ENCODE measurements at places on chromosomes 16 and 17.
A peak's percentile ranks its signal among the peaks of the same experiment; 100 is the strongest.

DNA sequence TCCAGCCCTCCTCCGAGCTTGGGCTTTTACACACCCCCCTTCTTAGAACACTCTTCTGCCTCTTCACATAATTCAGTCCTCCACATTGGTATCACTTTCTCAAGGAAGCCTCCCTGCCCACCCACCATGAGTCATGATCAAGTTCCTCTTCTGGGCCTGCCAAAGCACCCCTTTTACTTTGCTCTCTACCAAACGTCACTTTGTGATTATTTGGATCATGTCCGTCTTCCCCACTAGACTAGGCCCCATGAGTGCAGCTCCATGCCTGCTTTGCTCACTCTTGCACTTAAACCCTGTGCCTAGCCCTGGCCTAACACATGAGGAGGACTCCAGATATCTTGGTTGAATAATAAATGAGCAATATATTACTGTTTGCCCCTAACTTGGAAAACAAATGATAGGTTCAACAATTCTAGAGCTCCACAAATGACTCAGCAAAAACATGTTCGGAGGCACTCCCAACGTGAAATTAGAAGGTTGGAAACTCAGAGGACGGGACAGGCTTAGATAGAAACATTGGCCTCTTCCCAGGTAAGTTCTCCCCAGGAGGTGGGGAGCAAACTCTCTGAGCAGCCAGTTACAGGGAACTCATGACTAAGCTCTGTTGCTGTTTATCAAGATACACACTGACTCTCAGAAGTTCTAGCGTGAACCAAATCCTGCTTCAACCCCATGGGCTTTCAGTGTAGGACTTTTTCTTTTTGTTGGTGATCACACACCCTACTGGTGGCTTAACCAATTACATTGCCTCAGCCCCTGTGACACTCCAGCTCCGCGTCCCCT lies 28.3 kb downstream of the G6PC1 start:
- peak; percentile 74 for DNase-seq

- DNase-seq, result no peak
Measured at GRCh38 chr16:80468029-80468428, 72.8 kb upstream of the DYNLRB2 start.

- DNase-seq, result no peak
Measured at GRCh38 chr17:59299400-59300092, 31.9 kb upstream of the YPEL2 start.

- DNase-seq, result no peak
Measured at GRCh38 chr16:29112755-29113347, 128.0 kb downstream of the LAT start.

- DNase-seq, result no peak
Measured at GRCh38 chr16:75121949-75122568, 5.5 kb upstream of the LDHD start.

GRCh38 chr17:2681650-2682049 lies 29.9 kb downstream of the CLUH start:
- no peak for DNase-seq

GRCh38 chr16:25155553-25156460 lies 44.3 kb downstream of the LCMT1 start:
- DNase-seq, result no peak

- DNase-seq, result no peak
Measured at GRCh38 chr17:81323083-81323369, 27.9 kb upstream of the SLC38A10 start.

GRCh38 chr17:68955181-68955841 lies at the start of gene ABCA8:
ABCA8 (minus strand) TSS chr17:68955392; CDS start chr17:68942034, 13,358 bp downstream.
- no peak for DNase-seq

GRCh38 chr16:1691276-1691675 lies 13.2 kb downstream of the JPT2 start:
- no peak for DNase-seq

- DNase-seq, result peak; percentile 93
Measured at GRCh38 chr17:47978324-47978723, 7.4 kb downstream of the CDK5RAP3 start.

- DNase-seq, result no peak
Measured at GRCh38 chr16:76705892-76706291, 428.7 kb downstream of the CNTNAP4 start.

DNA sequence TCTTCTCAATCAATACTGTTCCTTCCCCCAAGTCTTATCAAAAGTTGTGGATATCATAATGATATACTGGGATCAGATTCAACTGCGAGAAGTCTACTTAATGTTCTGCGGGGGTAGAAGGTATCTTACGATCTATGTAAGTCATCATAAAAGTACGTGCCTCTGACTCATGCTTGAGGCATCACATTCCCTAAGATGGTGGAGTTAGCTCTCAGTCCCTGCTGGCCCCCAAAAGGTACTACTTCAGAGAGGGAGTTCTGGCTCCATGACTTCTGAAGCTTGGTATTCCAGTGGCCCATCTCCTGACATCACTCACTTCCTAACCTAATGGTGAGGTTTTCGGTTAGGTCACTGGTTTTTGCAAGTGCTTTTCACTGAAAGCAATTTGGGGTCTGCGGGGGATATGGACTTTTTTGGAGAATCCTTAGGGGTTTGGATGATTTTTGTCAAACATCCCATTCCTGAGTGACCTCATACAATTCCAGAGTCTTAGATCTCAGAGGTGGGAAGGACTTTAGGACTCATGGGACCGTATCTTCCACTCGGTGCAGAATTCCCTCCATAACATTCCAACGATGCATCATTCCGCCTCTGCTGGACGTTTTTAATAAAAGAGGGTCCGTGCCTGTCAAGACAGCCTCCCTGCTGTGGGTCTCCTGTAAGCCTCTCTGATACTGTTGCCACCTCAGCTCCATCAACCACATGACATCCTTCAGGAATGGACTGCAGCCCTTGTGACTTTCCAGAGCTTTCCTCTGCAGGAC lies 74.3 kb downstream of the DYNLRB2 start:
- no peak for DNase-seq

DNA sequence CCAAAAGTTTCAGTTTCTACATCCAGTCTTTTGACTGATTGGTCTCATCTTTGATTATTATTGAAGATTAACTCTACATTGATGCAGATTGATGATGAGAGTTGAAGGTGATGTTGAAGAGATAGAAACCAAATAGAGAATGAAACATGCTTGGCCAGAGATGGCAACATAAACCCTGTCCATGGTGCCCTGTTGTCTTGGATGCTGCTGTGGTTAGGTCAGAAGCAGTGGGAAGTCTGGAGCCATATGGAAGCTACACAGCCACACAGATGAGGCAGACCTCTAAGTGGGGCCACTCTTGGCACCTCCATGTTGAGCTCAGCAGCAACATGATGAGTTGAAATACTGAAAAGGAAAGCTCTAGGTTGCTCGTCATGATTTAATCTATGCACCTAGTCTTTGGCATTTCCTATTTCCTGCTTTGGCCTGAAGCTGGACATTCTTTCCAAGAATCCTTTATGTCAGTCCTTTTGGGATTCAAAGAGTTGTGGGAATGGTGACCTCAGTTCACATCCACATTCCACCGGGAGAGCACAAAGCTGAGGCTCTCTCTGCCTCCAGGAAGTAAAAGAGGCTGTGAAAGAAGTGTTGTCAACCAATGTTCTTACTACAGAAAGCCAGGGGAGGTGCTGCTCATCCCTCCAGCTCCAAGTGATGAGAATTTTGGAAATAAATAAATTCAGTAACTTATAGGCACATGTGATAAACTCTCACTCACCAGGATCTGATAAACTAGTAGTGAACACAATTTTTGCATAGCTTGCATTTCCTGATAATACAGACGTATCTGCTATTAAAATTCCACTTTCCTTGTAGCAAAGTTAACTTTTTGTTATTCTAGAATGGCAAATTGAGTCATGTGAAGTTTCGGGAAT lies 127.7 kb upstream of the MAF start:
- DNase-seq, result no peak

DNA sequence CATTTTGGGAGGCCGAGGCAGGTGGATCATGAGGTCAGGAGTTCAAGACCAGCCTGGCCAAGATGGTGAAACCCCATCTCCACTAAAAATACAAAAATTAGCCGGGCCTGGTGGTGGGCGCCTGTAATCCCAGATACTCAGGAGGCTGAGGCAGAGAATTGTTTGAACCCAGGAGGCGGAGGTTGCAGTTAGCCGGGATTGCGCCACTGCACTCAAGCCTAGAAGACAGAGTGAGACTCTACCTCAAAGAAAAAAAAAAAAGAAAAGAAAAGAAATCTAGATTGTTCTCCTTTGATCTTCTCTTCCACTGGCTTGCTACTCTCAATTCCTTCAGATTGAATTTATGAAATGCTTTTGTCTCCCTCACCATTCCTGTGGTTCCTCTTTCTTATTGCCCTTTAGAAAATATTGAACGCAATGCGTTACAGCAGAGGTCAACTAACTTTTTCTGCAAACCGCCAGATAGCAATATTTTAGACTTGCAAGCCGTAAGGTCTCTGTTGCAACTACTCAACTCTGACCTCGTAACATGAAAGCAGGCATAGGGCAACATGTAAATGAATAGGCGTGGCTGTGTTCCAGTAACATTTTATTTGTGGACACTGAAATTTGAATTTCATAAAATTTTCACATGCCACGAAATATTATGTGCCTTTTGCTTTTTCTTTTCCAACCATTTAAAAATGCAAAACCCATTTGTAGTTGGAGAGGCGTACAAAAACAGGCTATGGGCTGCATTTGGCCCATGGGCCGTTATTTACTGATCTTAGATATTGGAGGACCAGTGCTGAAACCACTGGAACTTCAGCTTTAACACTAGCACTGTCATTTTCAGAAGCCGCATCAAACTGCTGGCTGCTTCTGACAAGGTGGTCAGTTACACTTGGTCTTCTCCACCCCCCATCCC lies 24.8 kb downstream of the PITPNC1 start:
- DNase-seq, result no peak

DNA sequence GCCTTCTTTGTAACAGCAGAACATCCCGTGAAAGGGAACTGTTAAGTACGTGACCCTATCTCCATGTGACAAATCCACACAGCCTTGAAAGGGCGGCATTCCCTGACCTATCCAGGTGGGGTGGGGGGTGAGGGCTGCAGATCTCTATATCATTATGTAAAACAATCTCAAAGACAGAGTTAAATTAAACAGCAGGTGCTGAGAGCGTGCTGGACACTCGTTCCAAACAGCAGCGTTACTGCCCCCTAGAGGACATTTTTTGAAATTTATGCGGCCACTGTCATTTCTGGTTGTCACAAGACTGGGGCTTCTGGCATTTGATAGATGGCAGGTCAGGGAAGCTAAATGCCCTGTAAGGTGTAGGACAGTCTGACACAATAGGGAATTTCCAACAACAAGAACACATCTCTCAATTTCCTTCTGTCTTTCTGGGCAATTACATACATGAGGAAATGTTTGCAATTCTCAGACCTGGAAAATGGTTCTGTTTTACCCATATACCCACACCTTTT lies 6.7 kb upstream of the SLC25A39 start:
- DNase-seq, result peak; percentile 75

GRCh38 chr17:78526231-78527025 lies 50.8 kb downstream of the DNAH17 start:
- peak; percentile 47 for DNase-seq

- DNase-seq, result no peak
Measured at GRCh38 chr17:80653856-80654255, 109.2 kb downstream of the RPTOR start.

- no peak for DNase-seq
Measured at GRCh38 chr17:6365200-6365943, 69.5 kb downstream of the AIPL1 start.

GRCh38 chr17:74012465-74012864 lies 191.0 kb upstream of the RPL38 start:
- no peak for DNase-seq

GRCh38 chr16:72635104-72635503 lies 412.8 kb downstream of the ZFHX3 start:
- no peak for DNase-seq

DNA sequence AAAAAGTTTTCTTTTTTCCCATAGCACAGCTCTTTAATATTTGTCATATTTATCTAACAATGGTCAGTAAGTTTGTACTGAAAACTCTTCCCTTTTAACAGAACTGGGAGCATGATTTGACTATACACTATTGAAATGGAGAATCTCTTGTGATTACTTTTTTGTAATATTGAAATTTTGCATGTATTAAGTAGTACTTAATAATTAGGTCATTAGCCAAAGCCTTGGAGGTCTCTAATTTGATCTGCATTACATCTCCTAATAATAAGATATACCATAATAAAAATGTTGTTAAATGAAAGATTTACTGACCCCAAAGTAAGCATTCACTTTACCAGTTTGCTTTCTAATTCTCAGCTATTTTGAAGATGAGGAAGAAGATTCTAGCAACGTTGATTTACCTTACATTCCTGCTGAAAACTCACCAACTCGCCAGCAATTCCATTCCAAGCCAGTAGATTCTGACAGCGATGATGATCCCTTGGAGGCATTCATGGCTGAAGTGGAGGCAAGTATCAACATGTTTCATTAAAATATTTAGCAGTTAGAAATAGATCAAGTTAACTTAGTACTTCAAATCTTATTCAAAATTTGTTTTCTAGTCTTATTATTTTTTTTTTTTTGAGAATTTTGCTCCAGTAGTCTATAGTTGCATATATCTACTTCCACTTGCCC lies 18.2 kb downstream of the DDX42 start:
- DNase-seq, result no peak

DNA sequence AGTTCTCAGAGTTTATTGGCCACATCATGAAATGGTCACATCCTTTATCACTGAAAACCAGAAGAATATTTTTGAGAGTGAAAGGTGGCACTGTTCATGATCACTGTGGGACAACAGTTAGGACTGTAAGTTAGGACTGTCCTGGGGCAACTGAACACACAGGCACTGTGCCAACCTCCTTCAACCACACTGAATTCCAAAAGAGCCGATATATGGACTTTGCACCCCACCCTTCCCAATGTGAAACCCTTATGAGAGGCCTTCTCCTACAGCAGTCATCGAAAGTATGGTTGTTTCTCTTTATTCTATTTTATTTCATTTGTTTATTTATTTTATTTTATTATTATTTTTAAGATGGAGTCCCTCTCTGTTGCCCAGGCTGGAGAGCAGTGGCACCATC lies 353.5 kb downstream of the TOX3 start:
- no peak for DNase-seq

- DNase-seq, result no peak
Measured at GRCh38 chr16:51244887-51245657, 94.0 kb upstream of the SALL1 start.

GRCh38 chr16:78177987-78178386 lies 78.5 kb downstream of the WWOX start:
- DNase-seq, result peak; percentile 25

- DNase-seq, result peak; percentile 83
Measured at GRCh38 chr16:85491058-85491771, 121.9 kb upstream of the GSE1 start.

- DNase-seq, result no peak
Measured at GRCh38 chr16:8751481-8752311, 45.7 kb downstream of the TMEM186 start.

DNA sequence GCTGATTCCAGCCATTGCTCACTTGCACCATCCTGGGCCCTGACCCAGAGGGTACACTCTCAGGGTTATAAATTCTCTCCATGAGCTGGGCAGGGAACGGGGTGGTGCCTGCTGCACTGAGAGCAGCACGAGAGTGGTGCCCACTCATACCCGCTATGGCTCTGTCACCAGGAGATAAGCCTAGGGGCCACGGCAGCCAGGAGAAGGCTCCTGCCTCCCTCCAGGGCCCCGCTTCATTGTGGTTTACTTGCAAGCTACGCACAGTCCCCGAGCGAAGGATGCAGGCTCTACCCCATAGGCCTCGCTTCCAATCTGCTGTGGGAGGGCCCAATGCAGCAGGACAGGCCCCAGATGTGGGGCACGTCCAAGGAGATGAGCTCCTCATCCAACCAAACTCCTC lies 48.5 kb downstream of the VAC14 start:
- no peak for DNase-seq

- DNase-seq, result peak; percentile 43
Measured at GRCh38 chr17:1058423-1059130, 61.6 kb downstream of the TIMM22 start.

GRCh38 chr16:27901956-27902355 lies 161.6 kb downstream of the GSG1L start:
- DNase-seq, result no peak

All from iPS-NIHi11 (cell line).